ENCODE measurements at places on chromosomes 4 and X.

DNA sequence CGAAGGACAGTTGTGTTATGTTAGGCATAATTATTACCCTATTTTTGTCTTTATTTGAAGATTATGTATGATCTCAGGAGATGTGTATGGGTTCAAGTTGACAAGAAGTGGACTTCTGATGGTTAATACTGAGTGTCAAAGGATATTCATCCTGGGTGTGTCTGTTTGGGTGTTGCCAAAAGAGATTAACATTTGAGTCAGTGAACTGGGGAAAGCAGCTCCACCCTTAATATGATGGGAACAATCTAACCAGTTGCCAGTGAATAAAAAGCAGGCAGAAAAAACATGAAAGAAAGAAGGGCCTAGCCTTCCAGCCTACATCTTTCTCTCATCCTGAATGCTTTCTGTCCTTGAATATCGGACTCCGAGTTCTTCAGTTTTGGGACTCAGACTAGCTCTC is 332.6 kb downstream of the DTHD1 start:
- no peak for DNase-seq

GRCh38 chr4:76539979-76540378 is 105.0 kb downstream of the SHROOM3 start:
- no peak for DNase-seq

GRCh38 chr4:153426207-153426885 is 39.8 kb upstream of the TMEM131L start:
- DNase-seq = no peak

DNA sequence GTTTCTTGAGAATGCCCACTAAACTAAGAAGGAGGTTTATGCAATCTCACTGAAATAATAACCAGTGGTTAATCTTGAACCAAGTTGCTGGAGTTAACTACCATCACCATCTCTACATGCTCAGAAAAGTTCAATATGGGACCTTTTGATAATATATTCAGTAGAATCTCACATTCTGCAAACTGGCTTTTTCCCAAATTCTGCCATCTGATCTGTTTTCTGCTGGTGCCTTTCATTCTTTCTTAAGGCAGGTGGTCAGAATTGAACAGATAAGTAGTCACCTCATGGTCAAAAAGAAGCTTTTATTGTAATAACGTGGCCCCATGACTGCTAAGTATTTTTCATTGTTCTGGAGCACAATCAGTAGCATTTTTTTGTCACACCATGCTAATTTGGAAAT is 229.0 kb upstream of the GK2 start:
- DNase-seq = no peak

GRCh38 chr4:140151699-140152012 is 2.3 kb downstream of the MAML3 start:
- no peak for DNase-seq

DNA sequence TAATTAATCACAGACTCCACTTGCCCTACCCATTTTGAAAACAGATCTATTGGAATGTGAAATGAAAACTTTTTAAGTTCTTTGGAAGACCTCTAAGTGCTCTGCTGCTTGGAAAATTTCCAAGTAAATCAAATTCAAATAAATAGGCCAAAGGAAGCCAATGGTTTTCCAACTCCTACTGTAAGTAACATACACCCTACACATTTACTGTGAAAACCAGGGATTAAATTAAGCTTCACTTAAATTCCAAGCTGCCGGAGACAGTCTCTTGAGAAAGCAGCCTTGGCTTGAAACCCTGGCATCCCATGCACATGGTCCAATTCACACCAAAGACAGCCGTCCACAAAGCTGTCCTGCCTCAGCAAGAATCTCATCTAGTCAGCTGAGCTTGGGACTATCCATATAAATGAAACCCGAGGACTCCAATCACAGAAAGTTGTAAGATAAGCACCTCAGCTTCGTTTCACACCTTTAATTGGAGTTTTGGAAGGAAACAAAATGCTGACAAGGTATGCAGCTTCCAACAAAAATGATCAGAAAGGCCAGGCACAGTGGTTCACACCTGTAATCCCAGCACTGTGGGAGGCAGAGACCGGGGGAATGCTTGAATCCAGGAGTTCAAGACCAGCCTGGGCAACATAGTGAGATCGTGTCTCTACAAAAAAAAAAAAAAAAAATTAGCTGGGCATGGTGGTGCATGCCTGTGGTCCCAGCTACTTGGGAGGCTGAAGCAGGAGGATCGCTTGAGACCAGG is 88.6 kb downstream of the APBB2 start:
- DNase-seq = no peak

- peak; percentile 66 for DNase-seq
Measured at GRCh38 chrX:45710081-45710801, 509.6 kb upstream of the DIPK2B start.

GRCh38 chrX:16075087-16075486 is 48.3 kb upstream of the GRPR start:
- DNase-seq = no peak

DNA sequence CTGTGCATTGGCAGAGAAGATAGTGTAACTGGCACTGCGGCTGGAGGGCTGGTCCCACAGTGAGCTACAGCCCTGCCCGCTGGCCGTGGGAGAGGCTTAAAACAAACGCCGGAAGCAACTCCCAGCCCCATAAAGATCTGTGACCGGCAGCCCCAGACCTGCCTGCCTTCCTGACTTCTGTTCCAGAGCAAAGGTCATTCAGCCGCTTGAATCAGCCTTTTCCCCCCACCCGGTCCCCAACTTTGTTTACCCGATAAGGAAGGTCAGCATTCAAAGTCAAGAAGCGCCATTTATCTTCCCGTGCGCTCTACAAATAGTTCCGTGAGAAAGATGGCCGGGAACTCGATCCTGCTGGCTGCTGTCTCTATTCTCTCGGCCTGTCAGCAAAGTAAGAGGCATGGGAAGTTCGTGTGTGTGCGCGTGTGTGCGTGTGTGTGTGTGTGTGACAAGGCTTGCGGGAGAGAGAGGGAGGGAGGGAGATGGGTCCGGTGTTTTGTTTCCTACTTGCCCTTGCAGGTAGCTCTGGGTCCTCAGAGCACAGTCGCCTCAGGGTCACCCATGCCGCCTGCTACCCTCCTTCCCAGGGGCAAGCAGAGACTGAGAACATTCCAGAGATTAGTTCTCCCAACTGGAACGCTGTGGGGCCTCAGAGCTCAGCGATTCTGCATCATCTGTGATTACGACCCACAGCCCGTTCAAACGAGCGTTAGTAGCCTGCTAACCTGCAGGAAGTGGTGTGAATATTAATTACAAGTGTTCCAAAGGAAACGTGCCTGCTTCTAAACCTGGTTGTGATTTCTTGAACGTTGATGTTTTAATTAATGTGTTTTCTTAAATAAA is at the start of gene MGST2:
TSS of gene MGST2 (plus strand) at position 130 of the 840 bp plus-strand sequence. CDS start at position 331, 201 bp downstream.
- DNase-seq = peak; percentile 44

DNA sequence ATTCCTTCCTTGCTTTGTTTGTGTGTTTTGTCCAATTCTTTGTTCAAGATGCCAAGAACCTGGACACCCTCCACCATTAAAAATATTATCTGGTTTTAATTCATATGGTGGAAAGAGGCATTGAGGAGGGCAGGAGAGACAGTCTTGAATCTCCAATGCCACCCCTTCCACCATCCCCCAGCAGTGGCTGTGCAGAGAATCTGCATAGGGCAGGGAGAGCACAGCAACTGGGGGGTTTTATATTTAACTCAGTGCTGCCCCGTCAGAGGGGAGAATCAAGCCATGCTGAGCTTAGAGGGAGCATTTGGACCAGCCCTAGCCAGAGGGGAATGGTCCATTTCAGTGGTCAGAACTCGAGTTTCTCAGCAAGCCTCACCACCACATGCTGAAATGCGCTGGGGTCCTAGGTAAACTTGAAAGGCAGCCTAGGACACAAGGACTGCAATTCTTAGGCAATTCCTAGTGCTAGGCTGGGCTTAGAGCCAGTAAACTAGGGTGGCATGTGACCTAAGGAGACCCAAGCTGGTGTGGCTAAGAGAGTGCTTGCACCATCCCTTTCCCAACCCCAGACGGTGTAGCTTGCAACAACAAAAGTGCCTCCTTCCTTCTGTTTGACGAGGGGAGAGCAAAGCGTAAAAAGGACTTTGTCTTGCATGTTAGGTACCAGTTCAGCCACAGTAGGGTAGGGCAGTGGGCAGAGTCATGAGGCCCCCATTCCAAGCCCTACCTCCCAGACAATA is 34.2 kb downstream of the CCDC158 start:
- no peak for DNase-seq

- DNase-seq = no peak
Measured at GRCh38 chrX:46630141-46630540, 56.6 kb downstream of the CHST7 start.

DNA sequence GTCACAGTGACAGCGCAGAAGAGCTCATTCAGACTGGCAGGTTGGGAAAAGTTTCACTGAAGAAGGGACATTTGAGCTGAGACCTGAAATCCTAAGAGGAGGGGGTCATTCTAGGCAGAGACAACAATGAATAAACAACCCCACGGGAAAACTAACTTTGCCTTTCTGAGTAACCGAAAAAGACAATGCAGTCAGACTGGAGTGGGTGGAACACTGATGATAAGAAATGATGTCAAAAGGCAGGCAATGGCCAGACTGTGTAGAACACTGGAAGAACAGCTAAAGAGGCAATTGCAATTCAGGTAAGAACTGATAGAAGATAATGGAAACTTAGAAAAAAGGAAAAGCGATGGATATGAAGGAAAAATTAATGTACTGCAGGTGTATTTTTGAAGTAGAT is 73.8 kb downstream of the CHIC2 start:
- DNase-seq = no peak

DNA sequence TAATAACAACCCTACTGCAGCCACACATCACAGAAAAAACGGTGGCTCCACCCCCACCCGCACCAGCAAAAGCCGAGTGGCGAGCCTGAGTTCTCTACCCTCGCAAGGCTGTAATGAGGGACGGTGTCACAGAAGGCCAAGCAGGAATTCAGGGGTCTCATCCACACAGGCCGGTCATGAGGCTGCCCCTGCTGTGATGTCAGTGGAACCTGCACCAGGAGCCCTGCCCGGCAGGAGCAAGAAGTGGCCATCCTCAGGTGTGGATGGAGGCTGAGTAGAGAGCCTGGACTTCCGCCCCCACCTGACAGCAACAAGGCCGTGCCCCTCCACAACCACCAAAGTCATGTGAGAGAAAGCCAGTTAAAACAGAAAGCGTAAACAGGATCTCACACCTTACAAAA is 20.6 kb downstream of the LYAR start:
- no peak for DNase-seq

- DNase-seq = peak; percentile 46
Measured at GRCh38 chr4:182547435-182547834, 304.2 kb downstream of the TENM3 start.

DNA sequence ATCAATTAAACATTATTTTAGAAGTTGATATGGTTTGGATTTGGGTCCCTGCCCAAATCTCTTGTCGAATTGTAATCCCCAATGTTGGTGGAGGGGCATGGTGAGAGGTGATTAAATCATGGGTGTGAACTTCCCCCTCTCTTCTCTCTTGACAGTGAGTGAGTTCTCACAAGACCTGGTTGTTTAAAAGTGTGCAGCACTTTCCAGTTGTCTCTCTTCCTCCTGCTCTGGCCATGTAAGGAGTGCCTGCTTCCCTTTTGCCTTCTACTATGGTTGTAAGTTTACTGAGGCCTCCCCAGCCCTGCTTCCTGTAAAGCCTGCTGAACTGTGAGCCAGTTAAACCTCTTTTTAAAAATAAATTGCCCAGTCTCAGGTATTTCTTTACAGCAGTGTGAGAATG is 141.4 kb downstream of the GALNTL6 start:
- no peak for DNase-seq

- DNase-seq = no peak
Measured at GRCh38 chr4:39636531-39637184, 2.0 kb downstream of the SMIM14 start.

DNA sequence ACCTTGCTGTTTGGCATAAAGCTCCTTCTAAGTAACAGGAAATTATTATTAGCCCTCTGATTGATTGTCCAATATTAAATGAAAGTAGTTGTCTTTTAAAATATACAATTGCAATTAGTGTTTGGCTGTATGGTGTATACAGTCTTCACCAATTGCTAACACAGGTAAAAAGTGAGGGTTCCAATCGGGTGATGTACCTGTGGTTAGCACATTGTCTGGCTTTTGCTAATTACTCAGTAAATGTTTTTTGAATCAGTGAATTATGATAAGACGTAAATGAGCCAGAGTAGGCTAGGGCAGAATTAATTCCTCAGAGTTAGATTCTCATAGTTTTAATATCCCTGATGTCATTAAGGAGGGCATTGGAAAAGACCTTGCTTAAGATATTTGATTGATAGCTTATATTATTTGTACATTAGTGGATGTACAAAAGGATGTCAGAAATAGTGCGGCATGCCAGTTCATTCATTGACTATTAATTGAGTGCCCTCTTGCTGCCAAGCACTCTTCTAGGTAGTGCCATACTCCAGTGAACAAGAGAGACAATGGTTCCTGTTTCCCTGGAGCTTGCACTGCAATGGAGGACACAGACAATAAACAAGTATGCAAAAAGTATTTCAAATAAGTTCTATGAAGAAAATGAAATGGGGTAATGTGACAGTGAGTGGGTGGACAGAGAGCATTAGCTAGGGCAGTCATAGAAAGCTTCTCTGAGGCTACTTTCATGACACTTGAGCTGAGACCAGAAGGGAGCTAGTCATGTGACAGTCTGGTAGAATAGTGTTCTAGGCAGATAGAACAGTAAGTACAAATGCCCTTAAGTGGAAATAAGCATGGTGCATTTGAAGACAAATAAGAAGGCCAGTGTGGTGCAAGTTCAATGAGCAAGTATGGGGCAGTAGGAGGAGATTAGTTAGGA is 205.9 kb upstream of the CASK start:
- no peak for DNase-seq

DNA sequence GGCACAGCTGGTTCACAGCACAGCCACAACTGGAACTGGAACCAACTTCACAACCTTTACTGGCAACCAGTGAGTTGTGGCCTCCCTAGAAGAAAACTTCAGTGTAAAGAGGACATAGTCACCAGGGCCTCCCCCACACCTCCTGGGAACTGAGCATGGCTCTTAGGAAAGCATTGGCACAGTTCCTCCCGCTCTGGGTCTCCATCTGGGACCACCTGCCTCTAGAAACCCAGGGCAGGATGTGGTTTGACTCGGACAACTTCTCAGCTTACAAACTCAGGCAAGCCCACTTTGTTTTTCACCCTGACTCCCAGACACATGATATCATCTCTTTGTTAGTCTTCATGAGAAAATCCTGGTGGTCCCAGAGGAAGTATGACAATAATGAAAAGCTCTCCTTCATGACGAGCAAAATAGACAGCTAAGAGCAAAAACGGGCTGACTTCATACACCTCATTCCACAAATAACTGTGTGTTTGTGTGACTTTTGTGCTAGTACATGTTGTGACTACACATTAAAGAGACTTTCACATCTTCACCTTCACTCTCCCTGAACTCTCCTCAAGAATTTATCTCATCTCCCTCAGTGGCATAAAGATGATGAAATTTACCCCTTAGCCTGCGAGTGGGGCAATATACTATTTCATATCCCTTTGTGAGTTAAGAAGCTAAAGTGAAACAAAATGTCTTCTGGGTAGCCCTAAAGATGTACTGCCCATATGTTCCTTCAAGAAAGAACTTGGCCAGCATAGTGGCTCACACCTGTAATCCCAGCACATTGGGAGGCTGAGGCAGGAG is 75.4 kb downstream of the SH3KBP1 start:
- peak; percentile 57 for DNase-seq

- no peak for DNase-seq
Measured at GRCh38 chr4:111108153-111108552, 485.3 kb upstream of the PITX2 start.
